Mammary microvascular endothelial cell (primary cell): ENCODE measurements at places on chromosomes 7 and 10. TPM values are rescaled to one million over a fixed set of nuclear protein-coding genes. Genes with fewer than 3 reads are reported as not detected.

Gene NKX6-2
- total RNA-seq: not detected in 2 replicates

Gene RPP38
- 5.4 and 6.5 TPM in 2 replicates for total RNA-seq

Gene EN2
- not detected in 2 replicates for total RNA-seq

Gene UCMA
- not detected in 2 replicates for total RNA-seq

Gene ASIC3
- total RNA-seq: not detected in 2 replicates

Gene IGFBP1
- total RNA-seq: 1.4 and 3.2 TPM in 2 replicates

Gene CLCN1
- not detected in 2 replicates for total RNA-seq

Gene SDK1
- total RNA-seq: 0.13 and 0.20 TPM in 2 replicates

Gene EVX1
- not detected in 2 replicates for total RNA-seq

Gene LRRC18
- total RNA-seq: not detected in 2 replicates

Gene BLNK
- total RNA-seq: not detected in 2 replicates

Gene TMEM213
- not detected in 2 replicates for total RNA-seq

Gene MLXIPL
- total RNA-seq: not detected in 2 replicates

Gene YKT6
- 92.3 and 96.4 TPM in 2 replicates for total RNA-seq

Gene SPDYE2
- total RNA-seq: not detected in 2 replicates

Gene NEUROG3
- total RNA-seq: not detected in 2 replicates

Gene GSDME
- 32.9 and 34.9 TPM in 2 replicates for total RNA-seq

Gene ZNF467
- 0.73 and 1.2 TPM in 2 replicates for total RNA-seq

Gene PITX3
- not detected in 2 replicates for total RNA-seq

Gene HSPA14
- total RNA-seq: 14.9 and 15.9 TPM in 2 replicates
